ENCODE measurements at places on chromosomes 11 and 22. TPM values are rescaled to one million over a fixed set of nuclear protein-coding genes. Genes with fewer than 3 reads are reported as not detected.
A peak's percentile ranks its signal among the peaks of the same experiment; 100 is the strongest.

The CDC42EP2 gene
- total RNA-seq = 2.3 TPM

The SHISAL1 gene
- not detected for total RNA-seq

The OR6Q1 gene
- not detected for total RNA-seq

The CRACR2B gene
- total RNA-seq = 13.3 TPM

The KRTAP5-9 gene
- total RNA-seq = 0.21 TPM

GRCh38 chr11:116507016-116507415 is 265.8 kb downstream of the BUD13 start:
- H3K36me3 ChIP-seq = no peaks in the 10 kb centered on the region
- H3K27me3 ChIP-seq = peaks cover 56% of the 10 kb centered on the region
- H3K4me1 ChIP-seq = no peaks in the 10 kb centered on the region
- H3K4me3 ChIP-seq = no peak overlapping the region
- no peak for DNase-seq

DNA sequence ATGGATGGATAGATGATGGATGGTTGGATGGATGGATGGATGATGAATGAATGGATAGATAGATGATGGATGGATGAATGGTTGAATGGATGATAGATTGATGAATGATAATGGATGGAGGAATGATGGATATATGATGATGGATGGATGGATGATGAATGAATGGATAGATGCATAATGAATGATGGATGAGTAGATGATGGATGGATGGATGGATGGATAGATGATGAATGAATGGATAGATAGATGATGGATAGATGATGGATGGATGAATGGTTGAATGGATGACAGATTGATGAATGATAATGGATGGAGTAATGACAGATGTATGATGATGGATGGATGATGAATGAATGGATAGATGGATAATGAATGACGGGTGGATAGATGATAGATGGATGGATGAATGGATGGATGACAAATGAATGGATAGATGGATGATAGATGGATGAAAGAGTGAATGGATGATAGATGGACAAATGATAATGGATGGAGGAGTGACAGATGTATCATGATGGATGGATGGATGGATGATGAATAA is 1466.5 kb downstream of the BRD1 start:
- H3K36me3 ChIP-seq = no peaks in the 10 kb centered on the region
- H3K4me3 ChIP-seq = no peak overlapping the region
- no peak overlapping the region for H3K27ac ChIP-seq
- DNase-seq = no peak

DNA sequence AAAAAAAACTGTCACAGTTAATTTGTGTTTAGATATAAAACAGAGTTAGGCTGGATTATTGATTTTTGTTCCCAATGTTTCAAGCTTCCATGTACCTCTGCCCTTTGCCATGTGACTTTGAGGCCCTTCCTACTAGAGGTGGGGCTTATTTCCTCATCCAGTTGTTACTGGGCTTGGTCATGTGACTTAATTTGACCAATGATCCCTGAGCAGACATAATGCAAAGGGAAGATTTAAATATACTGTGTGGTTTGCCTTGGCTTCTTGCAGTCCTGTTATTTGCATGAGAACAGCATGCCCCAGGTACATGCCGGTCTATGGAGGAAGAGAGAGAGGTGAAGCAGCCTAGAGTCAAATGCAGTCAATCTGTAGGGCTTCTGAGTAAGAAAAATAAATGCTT is 347.0 kb downstream of the MIAT start:
- no peaks in the 10 kb centered on the region for H3K4me1 ChIP-seq
- peaks cover 12% of the 10 kb centered on the region for H3K27me3 ChIP-seq
- H3K36me3 ChIP-seq = no peaks in the 10 kb centered on the region
- H3K27ac ChIP-seq = no peak overlapping the region
- no peak for DNase-seq
- H3K4me3 ChIP-seq = no peak overlapping the region

- peaks cover 8% of the 10 kb centered on the region for H3K36me3 ChIP-seq
- H3K27ac ChIP-seq = no peak overlapping the region
- H3K4me3 ChIP-seq = peak overlapping the region; percentile 28
- peak; percentile 19 for DNase-seq
- H3K4me1 ChIP-seq = peaks cover 30% of the 10 kb centered on the region
- H3K27me3 ChIP-seq = no peaks in the 10 kb centered on the region
Measured at GRCh38 chr11:1701091-1701807, 4.3 kb downstream of the KRTAP5-6 start.

Data from activated T-cell treated with anti-CD3 and anti-CD28 coated beads, Interleukin-2, amount 50 U/mL, for 72 hours (primary cell).